Stimulated activated CD4-positive, alpha-beta T cell treated with anti-CD3 and anti-CD28 coated beads, Interleukin-4, amount 100 ng/mL, for 48 hours (primary cell): ENCODE measurements at places on chromosomes 11 and 22.

DNA sequence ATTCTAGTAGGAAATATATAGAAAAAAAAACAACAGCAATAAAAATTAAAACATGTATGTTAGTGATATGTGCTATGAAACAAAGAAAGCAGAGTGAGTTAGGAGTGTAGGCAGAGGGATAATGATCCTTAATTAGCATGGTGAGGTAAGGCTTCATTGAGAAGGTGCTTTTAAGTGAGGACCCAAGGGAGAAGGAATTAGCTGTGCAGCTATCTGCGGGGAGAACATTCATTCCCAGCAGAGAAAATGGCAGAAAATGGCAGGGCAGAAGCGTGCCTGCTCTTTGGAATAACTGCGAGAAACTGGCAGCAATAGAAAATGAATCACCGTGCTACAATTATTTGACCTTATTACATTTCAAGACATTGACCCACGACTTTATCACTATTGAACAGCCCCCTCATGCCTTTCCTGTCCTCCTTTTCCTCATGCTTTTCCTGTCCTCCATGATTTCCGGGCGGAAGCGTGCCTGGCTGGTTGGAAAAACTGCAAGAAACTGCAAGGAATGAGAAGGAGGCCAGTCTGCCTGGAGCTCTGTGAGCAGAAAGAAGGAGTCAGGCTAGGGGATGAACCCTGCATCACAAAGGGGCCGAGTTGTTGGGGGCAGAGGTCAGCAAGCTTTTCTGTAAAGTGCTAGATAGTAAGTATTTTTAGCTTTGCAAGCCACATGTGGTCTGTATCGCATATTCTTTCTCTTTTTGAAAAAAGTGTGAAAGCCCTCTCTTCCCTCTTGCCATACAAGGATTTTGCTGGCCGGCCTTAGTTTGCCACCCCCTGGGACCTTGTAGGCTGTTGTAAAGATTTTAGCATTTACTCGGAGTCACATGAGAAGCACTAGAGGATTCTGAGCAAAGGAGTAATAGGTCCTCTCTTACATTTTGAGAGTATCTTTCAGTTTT, 37.1 kb upstream of the SWAP70 start:
- DNase-seq = no peak

DNA sequence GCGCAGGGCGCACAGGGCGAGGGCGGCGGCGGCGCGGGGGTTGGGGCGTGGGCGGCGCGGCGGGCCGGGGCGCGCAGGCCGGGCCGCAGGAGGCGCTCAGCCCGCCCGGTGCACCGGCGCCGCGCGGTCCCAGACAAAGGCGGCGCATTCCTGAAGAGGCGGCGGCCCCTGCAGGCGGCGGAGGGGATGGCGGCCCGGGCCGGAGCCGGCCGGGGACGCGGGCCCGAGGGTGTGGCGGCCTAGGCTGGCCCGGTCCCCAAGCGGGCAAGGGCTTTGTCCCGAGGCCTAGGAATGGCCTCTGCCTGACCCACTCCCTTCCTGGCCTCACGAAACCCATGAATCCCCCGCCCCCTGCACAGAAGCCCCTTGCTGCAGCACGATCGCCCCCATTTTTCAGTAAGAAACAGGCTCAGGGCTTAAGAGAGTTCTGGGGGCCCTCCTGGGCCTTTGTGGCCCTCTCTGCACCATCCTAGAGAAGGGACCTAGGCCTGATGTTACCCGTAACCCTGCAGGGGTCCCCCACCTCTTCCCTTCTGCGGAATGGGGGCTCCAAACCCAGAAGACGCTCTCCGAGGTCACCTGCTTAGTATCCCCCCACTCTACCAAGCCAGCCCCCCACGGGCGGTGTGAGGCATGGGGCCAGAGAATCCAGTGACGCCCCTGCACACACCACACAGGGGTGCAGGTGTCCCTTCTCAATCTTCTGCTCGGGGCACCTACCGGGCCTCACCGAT, at the start of gene RTN4R:
RTN4R (minus strand) TSS at position 40 of the 734 bp plus-strand sequence. CDS start 226 bp downstream, outside the sequence.
- peak; percentile 42 for DNase-seq

DNA sequence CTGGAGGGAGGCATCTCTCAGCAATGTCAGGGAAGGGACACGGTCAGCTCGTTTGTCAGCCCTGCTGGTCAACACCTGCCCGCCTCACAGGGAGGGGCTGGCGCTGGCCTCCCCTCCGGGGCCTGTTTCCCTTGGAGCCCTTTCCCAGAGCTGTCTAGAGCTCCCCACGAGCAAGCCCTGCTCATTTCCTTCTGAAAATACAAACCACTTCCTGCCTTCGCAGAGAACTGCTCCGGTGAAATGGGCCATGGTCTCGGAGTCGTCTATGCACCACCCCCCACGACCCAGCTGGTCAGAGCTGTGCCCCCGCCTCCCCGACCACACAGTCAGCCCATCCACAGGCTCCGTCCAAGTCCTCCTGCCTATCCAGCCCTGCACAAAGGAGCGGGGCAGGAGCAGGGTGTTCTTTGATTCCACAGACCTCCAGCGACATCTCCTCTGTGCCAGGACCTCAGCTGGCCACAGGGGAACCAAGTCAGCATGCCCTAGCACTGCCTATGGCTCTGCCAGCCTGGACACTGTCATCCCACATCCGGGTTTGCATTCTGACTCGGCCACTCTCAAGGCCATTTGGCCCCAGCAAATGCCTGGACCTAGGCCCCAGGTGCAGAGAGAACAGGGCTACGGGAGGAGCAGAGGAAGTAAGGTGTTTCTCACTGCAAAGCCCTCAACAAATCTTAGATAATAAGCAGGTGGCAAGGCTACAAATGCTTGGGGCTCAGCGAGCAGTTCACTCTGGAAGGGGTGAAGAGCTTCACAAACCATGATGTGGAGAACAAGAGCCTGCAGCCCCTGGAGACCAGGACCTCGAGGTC, 82.1 kb upstream of the WNT11 start:
- no peak for DNase-seq

DNA sequence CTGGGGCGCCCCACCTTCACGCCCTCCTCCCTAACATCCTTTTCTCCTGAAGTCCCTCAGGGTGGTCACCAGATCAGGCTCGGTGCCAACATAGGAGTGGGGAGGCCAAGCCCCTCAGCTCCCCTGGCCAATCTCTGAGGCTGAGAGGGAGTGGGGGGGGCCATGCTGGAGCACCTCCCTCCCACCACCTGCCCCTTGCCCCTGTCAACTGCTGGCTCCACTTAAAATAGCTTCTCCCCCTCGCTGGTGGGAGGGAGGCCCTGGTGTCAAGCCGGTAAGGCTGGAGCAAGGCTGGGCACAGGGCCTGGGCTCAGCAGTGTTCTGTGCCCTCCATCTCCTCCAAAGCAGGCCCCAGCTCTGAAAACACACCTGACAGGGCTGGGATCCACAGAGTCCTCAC, 4.9 kb downstream of the PLXNB2 start:
- no peak for DNase-seq

DNA sequence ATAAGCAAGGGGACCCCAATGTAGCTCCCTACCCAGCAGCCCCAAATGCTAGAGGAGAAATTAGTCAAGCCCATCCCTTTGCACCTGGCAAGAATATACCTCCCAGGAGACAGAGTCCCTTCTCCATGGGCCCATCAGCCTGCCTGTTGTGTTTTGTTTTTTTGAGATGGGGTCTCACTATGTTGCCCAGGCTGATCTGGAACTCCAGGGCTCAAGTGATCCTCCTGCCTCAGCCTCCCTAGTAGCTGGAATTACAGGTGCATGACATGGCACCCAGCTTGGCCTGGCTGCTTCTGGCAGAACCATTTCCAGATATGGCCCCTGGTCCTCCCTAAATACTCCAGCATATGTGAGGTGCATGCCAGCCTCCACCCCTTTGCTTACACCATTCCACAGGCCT, 22.1 kb downstream of the PDE2A start:
- no peak for DNase-seq
